Esophagus (tissue), 2 donors: ENCODE measurements at places on chromosomes 7 and 10. TPM values are rescaled to one million over a fixed set of nuclear protein-coding genes. Genes with fewer than 3 reads are reported as not detected.

Gene MRPL43
- polyA plus RNA-seq: 60.6 TPM

Gene PCGF6
- polyA plus RNA-seq: 4.2 TPM

Gene CCDC172
- not detected for polyA plus RNA-seq

Gene IFRD1
- polyA plus RNA-seq: 33.3 TPM

Gene TBXAS1
- polyA plus RNA-seq: 5.9 TPM

Gene ABCC2
- polyA plus RNA-seq: 0.35 TPM

Gene LBX1
- polyA plus RNA-seq: not detected

Gene CYP26A1
- not detected for polyA plus RNA-seq

Gene NPY4R2
- polyA plus RNA-seq: 0.04 TPM

Gene TWIST1
- polyA plus RNA-seq: 5.6 TPM

Gene VAX1
- polyA plus RNA-seq: not detected

Gene TMEM196
- not detected for polyA plus RNA-seq

Gene ABCB4
- 0.45 TPM for polyA plus RNA-seq

Gene ELFN1
- 0.16 TPM for polyA plus RNA-seq

Gene PNLIPRP2
- polyA plus RNA-seq: 0.14 TPM

Gene SFTPD
- 1.3 TPM for polyA plus RNA-seq

Gene AOAH
- 0.71 TPM for polyA plus RNA-seq

Gene TRIP6
- polyA plus RNA-seq: 39.4 TPM

Gene FGF8
- polyA plus RNA-seq: not detected
